ENCODE measurements at places on chromosomes 16 and 17.

DNA sequence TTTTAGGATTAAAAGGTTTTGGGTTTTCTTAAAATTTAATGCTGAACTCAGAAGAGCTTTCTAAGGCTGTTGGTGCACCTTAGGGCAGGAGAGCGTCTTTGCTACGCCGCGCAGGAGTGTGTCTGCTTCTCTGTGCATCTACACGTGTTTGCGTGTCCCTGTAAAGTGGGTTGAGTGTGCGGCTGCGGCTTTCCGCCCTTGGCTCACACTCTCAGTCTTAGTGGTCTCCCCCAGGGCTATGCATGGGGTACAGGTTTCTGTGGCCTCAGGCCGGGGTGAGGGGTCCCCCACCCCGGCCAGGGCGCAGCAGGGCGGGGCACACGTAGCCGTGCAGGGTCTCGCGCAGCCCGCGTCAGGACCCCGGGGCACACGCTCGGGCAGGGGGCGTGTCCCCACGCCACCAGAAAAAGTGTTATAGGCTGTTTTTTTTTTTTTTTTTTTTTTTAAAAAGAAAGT is 727 bp upstream of the TENT4B start:
- peak; percentile 66 for DNase-seq

DNA sequence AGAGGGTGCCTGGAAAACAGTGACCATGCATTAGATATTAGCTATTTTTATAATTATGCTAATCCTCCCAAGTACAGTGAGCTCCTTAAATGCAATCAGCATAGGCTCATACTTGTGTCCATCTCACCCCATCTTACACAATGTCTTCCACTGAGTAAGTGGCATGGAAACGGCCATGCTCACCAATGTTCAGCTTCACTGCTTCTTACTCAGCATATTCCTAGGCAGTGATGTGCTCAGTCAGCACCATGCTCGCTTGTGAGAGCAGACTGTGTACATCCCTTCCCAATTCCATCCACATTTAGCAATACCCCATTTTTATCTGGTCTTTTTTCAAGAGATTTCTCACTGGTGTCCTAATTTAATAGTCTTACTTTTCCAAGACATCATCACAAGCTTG is 454.8 kb upstream of the SOX9 start:
- no peak for DNase-seq

DNA sequence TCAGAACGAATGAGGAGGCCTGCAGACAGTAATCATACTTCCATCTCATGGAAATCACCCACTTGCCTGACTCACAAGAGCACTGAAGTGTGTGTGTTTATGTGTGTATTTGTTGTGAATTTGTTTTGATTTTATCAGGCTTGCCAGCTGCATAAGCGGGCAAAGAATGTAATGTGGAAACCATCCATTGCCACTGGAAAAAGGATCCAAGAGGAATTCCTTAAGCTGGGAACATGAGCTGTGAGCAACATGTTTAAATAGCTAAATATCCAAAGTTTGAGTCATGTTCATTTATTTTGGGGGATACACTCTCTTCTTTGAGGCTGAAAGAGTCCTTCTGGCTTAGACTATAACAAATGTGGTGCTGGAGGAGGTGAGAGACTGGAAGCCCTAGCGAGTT is 198.4 kb upstream of the TBX2 start:
- no peak for DNase-seq

DNA sequence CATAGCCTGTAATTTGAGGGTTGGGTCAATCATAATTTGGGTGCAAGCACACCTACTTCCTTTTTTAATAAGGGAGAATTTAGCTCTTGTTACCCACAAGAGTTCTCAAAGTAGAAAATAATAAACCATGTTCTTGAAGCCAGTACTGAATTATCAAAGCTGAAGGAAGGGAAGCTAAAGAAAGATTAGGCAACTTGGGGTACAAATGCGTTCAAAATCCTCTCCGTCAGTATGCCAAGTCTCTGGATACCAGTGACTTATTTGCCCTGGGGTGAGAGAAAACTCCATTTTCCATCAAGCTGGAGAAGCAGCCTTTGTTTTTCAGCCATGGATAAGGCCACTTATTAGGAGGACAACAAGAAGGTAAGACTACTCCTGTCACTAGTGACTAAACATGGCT is 23.5 kb upstream of the DHRS13 start:
- DNase-seq, result no peak

- DNase-seq, result no peak
These were observed 54.3 kb upstream of the ZNF469 start for GRCh38 chr16:88328313-88328980.

DNA sequence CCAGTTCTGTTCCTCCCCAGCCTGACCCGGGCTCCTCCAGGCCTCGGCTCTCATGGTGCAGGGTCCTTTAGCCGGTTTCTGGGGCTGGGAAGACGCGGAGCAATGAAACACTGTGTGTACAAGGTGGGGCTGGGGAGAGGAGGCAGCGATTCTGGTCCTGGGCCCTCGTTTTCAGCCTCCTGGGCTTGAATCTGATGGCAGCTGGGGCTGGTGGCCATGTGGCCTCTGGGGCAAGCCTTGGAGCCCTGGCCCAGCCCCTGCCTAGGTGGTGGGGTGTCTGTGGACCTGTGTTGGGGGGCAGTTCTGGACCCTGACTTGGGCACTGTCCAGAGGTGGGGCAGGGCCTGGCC is 4.1 kb downstream of the FOXJ1 start:
- no peak for DNase-seq

- no peak for DNase-seq
These were observed 2.7 kb downstream of the MNT start for GRCh38 chr17:2398182-2398581.

DNA sequence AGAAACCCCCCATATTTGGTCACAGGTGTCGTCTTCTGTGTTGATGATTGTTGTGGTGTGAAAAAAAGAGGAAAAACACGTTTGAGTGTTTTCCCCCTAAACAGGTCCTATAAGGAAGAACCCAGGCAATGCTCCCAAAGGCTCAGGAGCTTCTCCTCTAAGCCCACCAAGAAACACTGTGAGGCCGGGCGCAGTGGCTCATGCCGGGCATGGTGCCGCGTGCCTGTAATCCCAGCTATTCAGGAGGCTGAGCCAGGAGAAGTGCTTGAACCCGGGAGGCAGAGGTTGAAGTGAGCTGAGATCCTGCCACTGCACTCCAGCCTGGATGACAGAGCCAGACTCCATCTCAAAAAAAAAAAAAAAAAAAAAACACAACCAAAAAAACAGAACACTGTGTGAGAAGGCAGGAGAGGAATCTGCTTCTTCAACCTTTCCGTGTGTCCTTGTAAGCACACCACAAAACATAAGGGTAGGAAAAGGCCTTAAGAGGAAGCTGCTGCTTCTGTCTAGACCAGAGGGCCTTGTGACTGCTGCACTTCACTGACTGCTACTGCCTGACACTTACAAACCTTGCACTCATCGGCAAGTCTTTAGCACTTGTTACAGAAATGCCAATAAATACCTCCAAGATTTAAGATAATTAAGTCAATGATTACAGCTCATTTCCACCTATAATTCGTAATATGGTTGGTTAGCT is 9.3 kb downstream of the JPT1 start:
- no peak for DNase-seq

DNA sequence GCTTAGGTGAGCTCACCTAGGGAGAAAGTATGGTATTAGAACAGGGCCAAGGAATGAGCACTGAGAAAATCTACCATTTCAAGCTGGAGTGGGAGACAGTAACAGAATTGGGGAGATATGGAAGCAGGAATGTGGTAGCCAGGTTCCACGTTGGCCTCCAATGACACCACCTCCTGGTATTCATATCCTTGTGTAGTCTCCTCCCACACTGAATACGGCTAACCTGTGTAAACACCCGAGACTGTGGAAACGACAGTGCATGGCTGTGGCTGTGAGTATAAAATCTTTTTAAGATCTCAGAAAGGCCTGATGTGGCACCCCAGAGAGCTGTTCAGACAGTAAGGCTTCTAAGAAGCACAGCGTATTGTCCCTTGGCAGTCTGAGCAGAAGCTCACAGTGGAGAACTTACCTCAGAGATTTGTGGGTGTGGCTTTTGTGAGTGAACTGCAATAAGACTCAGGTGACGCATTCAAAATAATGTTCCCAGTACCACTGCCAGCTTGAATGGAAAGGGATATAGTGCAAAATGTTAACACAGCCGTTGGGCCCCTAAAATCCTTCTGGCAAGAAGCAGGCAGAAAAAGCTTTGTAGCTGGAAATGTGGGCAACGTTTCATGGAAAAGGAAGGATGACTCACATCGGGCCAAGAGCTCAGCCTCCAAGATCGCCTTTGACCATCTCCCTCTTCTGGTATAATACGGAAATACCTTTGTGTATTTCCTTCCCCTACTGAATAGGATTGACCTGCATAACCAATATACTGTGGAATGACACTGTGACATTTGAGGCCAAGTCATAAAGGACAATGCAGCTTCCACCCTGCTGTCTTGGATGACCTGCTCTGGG is 14.4 kb downstream of the SDR42E1 start:
- DNase-seq, result no peak

GRCh38 chr16:85152414-85153030 is 40.2 kb upstream of the CIBAR2 start:
- no peak for DNase-seq

- DNase-seq, result peak; percentile 39
These were observed at the start of gene HOXB9 for GRCh38 chr17:48626245-48627117. Gene HOXB9, minus strand, starts transcription at chr17:48626358. Its CDS starts 89 bp downstream, at chr17:48626269.

- DNase-seq, result no peak
These were observed 158.1 kb downstream of the CHD9 start for GRCh38 chr16:53212893-53213223.

DNA sequence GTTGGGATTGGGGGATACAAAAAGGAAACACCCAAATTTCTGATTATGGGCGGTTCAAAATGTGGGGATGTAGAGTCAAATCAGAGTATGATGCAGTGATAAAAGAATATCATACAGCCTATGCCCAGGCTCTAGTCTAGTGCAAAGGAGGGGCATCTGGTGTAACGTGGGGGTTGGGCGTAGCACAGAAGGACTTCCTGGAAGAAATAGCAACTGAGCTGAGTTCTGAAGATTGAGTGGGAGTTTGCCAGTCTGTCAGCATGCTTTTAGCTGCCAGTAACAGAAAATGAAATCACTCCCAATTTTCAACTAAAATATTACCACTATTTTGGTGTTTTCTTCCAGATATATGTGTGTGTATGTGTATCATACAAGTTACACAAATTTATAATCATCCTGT is 196.9 kb downstream of the SPECC1 start:
- no peak for DNase-seq

DNA sequence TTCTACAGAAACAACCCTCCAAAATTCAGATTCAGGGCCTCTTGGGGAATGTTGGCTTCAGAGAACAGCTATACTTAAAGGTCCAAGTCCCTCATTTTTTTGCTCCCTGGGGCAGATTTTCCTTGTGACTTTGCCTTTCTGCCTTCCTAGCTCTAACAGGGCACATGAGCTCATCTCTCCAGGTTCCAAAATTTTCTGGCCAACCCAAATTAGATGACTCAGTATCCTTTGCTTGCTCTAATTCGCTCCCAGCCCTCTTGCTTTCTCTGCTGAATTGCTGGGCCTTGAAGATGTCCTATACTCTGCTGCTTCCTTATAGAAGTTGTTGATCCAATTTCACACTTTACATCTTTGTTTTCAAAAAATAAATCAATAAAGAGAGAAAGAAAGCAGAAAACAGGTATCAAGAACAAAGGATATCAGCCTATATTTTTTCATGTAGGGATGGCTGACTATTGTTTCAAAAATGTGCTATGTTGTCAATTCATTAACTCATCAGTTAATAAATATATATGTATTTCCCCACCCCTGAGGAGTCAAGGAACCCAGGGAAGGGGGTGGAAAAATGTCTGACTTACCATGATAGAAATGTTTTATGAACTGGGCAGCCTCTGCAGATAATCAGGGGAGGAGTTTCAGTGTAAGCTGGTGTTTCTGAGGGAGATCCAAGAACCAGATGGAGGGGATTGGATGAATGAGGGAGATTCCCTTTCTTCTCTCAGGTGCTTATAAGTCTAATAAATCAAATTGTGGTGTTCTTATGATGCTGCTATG is 1.0 kb upstream of the KRTAP4-2 start:
- no peak for DNase-seq

GRCh38 chr16:87671715-87672270 is 69.5 kb downstream of the JPH3 start:
- DNase-seq, result no peak

GRCh38 chr17:79659376-79659775 is 48.5 kb upstream of the RBFOX3 start:
- DNase-seq, result no peak

DNA sequence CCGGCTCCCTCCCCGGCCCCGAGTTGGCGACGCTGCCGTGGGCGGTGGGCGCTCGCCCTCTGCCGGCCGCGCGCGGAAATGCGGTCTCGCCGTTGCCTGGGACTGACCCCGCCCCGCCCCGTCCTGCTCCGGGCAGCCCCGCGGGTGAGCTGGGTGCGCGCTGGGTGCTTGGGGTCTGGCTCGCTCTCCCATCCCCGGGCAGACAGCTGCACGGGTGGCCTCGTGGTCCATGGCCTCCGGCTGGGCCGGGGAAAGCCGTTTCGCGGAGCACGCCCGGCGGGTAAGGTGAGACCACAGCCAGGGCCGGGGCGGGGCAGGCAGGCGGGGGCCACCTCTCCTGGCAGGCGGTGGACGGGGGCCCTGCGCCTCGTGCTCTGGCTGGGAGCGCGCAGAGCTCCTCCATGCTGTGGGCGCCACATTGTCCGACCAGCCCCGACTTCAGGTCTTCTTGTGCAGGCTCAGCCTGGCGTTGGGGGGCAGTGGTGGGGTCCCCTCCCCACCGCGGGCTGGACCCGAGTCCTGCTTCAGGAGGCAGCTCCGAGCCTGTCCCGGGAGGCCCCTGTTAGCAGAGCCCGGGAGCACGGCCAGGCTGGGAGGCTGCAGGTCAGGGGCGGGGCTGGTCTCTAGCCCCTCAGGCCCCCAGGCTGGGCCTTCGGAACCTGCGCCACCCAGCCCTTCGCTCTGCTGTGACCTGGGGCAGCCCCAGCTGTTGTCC is 7.0 kb upstream of the C1QTNF8 start:
- peak; percentile 74 for DNase-seq

- no peak for DNase-seq
These were observed 14.6 kb downstream of the IRX6 start for GRCh38 chr16:55338646-55339045.

DNA sequence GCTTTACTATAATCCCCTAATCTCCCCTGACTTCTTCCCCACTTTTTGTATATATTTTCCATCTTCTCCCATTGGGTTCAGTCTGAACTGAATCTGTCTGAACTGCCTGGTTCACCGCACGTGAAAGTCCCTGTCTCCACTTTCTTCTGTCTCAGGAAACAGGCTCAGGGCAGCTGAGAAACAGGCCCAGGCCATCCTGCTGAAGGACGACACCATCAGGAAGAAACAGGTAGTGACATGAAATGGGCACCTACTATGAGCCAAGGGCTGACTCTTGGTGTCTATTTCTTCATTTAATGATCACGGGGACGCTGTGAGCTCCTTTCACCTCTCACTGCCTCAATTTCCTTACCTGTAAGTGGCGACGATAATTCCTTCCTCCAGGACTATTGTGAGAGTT is 90.5 kb upstream of the HSBP1 start:
- no peak for DNase-seq

DNA sequence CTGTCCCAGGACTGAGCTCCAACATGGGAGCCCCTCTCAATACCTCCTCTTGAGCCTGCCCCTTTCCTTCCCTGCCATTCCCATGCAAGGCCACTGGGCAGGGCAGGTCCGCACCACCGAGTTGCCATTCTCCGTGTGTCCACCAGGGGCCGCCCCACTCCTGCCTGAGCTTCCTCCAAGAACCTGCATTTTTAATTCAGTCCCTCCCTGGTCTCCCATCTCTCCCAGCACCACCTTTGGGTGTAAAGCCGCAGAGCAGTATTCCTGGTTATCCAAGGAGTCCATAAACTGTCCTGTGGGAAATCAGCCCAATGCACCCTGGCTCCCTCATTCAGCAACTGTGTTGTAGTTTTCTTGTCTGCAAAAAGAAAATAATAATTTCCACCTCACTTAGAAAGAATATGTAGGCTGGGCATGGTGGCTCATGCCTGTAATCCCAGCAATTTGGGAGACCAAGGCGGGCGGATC is 15.9 kb upstream of the ANKRD40CL start:
- DNase-seq, result peak; percentile 79
